ENCODE measurements at places on chromosomes 4 and X.

DNA sequence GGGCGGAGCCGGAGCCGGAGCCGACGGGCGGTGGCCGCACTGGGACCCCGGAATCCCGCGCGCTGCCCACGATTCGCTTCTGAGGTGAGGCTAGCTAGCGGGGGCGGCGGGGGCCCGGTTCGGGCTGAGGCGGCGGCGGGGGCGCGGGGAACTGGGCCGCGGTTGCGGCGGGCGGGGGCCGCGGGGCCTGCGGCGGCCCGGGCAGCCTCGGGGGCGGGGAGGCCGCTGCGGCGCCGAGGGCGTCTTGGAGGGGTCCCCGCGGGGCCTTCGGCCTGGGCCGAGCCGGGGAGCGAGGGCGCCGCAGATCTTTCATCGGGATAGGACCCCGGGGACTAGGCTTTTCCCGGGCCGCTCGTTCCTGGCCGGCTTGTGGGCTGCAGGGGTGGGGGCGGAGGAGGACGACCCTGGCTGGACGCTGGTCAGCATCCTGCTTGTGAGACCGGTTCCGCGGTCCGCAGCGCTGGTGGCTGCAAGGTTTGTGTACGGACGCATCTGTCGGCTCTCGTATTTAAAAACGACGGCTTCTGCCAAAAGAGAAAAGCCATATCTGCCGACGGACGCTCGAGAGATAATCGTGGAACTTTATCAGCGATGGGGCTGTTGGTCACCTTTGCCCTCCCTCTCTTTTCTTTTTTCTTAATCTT lies 419 bp downstream of the ADD1 start:
- DNase-seq = no peak

DNA sequence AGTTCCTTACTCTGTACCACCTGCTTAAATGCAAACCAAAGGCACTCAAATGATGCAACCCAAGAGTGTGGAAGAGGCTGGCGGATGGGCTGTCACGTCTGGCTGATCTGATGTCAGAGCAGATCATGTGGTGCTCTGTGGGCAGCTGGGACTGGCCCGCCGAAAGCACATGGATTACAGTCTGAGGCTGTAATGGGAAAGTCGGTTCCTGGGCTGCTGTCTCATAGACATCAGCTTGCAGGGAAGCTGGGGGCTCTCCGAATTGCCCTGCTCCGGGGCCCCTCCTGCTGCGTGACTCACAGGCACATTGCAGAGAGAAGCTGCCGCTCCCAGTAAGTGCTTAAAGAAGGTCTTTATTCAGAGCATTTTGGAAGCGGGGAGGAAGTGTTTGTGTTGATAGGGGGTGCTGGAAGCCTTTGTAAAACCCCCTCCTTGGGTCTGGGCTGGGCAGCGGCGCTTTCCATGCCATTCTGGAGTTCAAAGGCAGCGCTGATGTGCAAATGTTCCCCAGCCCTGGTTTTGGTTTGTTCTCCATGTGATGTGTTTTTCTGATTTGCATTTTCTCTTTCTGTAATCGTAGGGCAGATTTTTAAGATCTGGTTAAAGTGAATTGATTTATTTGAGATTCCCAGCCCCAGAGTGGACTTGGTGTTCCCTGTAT lies 181.1 kb downstream of the LARP7 start:
- DNase-seq = peak; percentile 63

DNA sequence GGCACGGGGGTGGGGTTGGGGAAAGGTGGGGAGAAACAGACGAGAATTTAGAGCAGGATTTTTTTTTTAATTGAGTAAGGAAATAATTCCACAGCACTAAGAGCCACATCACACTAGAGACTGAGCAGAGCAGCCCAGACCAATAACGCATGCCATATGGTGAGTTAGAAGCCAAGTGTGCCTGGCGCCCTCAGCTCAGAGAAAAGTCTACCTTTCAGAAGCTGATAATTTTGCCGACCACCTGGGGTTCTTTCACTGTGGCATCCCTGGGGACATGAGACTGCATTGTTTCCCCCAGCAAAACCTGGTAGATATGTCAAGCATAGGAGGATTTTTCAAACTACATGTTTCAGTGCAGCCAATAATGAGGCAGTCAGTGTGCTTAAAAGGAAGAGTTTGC lies 516.8 kb downstream of the SMARCA1 start:
- DNase-seq = no peak

GRCh38 chrX:119853444-119853843 lies 681 bp upstream of the UPF3B start:
- DNase-seq = no peak

DNA sequence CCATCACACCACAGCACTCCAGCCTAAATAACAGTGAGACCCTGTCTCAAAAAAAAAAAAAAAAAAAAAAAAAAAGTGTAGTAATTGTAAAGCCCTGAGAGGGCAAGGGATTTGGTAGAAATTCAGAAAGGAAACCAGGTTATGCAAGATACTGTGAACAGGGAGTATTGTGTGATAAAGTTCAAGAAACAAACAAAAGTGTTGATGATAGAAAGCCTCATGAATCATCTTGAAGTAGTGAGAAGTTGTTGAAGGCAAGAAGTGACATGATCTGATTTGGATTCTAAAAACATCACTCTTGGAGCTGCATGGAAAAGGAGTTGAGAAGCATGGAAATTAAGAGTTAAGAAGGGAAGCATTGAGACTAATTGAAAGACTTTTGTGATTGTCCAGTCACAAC lies 102.2 kb downstream of the RAP1GDS1 start:
- DNase-seq = peak; percentile 1

GRCh38 chr4:23015821-23016220 lies 323.1 kb downstream of the GBA3 start:
- DNase-seq = no peak

DNA sequence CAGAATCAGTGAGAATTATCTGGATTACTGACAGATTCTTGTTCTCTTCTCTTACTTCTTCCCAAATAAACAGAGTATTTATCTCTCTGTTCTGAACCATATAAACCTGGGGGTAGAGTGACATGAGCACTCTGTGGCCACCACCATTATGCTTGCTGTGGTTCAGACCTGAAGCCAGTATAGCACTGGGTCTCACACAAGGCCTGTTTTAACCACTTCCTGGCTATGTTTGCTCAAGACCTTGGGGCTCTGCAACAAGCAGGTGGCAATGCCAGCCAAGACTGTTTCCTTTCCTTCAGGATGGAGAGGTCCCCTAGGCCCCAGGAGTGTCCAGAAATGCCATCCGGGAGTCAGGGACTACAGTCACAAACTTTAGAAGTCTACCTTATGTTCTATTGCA lies 21.7 kb upstream of the HEPH start:
- DNase-seq = no peak

Data from NCI-H226 (cell line).